ENCODE measurements at places on chromosomes 1 and 21. TPM values are rescaled to one million over a fixed set of nuclear protein-coding genes. Genes with fewer than 3 reads are reported as not detected.

DNA sequence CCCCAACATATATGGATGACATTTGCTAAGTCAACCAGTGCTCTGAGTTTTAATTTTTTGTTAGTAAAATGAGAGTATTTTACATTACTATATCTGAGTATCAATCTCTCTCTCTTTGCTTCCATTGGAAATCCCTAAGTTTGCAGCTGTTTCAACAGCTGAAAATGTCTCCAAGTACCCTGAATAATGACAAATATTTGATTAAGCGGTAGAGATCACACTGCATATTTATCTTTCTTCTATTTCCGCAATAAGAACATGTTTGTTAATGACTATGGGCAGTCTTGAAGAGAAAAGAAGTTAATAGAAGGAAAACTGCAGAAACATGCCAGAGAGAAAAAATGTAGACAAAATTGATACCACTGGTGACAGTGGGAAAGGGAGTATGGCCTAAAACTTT lies 1117.5 kb downstream of the NCAM2 start:
- DNase-seq: no peak

DNA sequence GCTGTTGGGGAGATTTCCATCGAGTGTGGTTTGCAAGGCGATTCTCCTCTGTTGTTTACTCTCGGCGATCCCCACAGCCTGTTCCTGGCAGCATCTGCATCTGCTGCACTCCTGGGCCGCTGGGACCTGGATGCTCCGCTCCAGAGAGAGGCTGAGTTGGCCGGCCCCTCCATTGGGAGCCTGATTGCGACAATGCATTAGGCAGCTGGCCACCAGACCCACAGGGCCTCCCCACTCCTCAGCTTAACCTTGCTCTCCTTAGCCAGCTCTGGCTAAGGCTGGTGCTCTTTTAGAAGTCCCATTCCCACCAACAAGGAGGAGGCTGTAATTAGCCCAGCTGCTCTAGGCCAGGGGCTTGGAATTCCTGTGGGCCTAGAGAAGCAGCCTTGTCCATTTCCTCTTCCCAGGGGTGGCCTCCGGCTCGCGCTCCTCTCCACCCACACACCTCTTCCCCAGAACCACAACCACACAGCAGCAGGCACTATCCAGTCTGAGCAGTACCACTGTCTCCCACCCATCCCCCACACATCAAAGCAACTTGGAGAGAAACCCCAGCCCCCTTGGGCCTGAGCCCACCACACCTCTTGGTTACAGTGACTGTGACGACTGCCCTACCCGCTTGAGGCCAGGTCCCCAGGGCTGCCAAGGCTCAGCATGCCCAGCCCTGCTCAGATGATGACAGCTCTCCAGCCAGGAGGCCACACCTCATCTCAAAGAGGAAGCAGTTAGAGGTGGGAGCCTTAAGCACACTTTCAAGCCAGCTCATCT lies 193.8 kb upstream of the EDN2 start:
- no peak for DNase-seq

The GPR25 gene
- not detected for total RNA-seq

- DNase-seq: no peak
Measured at GRCh38 chr1:153611356-153611755, 1.6 kb downstream of the S100A16 start.

The PGBD5 gene
- total RNA-seq: not detected

- no peak for DNase-seq
Measured at GRCh38 chr1:94738371-94738770, 81.8 kb upstream of the SLC44A3 start.
